GM04504 (cell line): ENCODE measurements at places on chromosomes 1 and 21.
A peak's percentile ranks its signal among the peaks of the same experiment; 100 is the strongest.

DNA sequence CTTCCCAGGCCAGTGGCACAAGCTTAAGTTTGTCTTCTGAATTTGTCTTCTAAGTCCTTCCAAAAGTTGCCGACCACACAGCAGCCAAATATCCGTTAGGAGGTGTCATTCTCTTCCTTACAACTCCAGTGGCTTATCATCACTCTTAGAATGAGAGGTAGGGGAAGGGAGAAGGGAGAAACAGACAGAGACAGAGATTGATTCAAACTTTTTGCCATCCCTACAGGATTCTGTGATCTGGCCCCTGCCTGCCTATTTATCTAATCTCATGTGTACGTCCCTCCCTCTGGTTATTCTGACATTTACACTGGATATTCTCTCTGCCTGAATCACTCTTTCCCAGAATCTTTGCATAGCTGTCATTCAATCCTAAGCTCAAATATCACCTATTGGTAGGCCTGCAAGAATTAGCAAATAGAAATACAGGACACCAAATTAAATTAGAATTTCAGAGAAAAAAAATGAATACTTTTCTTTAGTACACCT is 488 bp upstream of the GNL2 start:
- DNase-seq = no peak

GRCh38 chr1:29749024-29749945 is 513.0 kb downstream of the PTPRU start:
- no peak for DNase-seq

DNA sequence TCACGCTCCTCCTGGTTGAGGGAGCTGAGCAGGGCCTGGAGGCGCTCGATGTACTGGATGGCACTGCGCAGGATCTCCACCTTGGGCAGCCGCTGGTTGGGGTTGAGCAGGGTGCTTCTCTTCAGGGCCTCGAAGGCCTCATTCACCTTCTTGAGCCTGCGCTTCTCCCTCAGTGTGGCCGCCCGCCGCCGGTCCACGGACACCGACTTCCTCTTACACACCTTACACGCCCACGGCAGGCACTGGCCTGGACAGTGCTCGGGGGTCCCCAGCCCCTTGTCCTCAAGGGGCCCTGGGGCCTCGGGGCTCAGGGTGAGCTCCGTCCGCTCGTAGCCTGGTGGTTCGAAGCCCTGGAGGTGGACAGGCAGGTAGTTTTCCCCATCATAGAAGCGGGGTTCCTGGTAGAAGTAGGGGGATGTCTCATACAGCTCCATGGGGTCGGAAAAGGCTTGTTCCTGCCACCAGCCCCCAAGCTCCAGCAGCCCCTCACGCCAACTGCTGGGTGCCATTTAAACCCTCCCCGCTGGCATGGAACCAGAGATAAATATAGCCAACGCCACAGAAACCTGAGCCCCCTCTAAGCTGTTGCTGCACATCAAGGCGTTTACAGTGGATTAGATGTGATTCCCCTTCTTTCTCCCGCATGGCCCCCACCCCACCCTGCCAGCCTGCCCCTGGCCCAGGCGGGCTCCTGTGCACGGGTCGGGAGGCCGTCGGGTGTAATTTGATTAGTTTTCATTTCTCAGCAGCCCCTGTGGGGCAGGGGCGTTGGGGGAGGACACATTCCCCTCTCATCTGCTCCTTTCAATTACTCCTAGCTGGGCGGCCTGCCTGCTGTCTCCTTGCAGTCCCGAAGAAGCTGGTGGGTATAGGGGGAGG is at the start of gene MYOG:
Gene MYOG (minus strand): TSS at position 485 of the 879 bp plus-strand sequence. CDS start 51 bp downstream, at position 434.
- DNase-seq = no peak

GRCh38 chr1:15477646-15478212 is 1.8 kb downstream of the CELA2B start:
- DNase-seq = no peak

- DNase-seq = no peak
Observed at GRCh38 chr1:169044971-169045370, 61.5 kb upstream of the ATP1B1 start.

GRCh38 chr21:39346671-39347331 is 2.1 kb downstream of the HMGN1 start:
- DNase-seq = no peak

DNA sequence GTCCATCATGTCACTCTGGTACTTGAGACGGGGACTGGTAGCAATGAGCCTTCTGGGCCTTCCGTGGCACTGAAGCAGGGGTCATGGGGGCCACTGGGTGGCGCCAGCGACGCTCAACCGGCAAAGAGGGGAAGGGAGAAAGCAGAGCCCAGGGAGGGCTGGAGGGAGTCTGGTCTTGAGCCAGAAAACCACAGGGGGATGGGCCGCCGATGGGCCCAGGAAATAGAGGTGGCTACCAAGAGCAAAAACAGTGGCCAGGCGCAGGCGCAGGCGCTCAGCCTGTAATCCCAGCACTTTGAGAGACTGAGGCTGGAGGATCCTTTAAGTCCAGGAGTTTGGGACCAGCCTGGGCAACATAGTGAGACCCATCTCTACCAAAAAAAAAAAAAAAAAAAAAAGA is 21.8 kb downstream of the EXOC8 start:
- DNase-seq = no peak

DNA sequence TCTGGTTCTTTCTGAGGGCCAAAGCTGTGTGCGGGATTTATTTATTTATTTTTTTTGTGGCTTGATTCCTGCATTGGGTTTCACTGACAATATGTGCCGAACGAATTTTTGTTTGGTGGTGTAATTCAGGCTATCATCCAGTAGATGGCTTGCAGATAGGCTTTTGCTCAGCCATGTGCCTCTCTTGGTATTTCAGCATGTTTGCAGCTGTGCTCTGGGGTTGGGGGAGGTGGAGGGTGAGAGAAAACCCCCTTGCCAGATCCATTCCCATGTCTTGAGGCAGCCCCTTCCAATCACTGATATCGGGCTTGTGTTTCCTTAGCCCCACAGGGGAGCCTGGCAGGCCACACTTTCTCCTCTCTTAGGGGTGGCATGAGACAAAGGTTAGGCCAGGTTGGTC is 302.4 kb downstream of the PTGER3 start:
- no peak for DNase-seq

DNA sequence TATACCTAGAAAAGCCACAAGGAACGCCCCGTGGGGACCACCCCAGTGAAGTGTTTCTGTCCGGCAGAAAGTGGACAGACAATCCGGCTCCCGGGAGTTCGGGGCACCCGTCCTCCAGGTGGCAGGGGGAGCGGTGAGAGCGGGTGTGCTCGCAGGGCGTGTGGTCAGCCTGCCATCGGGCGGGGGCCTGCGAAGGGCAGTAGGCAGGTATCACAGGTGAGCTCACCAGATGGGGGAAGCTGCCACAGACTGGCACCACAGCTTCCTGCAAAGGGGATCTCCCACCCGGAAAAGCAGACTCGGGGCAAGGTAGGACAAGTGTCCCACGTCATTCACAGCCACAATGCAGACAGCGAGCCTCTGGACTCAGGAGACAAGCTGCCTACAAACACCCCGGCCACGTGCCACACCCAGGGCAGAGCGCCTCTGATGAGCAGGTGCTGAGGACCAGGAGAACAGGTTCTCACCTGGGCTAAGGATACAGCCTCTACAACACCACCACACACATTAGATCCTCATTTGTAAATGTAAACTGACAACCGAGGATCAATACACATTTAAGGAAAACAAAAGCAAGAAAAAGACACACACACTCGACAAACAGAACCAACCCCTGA is 36.4 kb downstream of the VPS26C start:
- DNase-seq = no peak

DNA sequence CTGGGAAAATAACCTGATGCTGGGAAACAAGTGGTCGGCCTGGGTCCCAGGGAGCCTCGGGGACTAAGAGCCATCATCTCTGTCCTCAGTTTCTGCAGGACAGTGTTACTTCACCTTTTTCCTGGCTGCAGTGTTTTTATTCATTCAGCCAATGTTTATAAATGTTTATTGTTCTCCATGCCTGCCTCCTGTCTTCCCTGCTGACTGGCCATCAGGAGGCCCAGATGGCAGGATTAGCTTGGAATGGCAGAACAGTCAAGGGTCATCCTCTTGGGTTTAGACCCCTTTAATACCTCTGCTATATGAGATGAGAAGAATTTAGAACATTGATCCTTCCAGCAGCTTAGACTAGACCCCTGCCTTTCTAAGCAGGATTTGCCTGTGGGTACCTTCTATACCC is 13.3 kb downstream of the MAPKAPK2 start:
- DNase-seq = no peak

- no peak for DNase-seq
Observed at GRCh38 chr1:117664314-117664713, 58.5 kb downstream of the TENT5C start.

DNA sequence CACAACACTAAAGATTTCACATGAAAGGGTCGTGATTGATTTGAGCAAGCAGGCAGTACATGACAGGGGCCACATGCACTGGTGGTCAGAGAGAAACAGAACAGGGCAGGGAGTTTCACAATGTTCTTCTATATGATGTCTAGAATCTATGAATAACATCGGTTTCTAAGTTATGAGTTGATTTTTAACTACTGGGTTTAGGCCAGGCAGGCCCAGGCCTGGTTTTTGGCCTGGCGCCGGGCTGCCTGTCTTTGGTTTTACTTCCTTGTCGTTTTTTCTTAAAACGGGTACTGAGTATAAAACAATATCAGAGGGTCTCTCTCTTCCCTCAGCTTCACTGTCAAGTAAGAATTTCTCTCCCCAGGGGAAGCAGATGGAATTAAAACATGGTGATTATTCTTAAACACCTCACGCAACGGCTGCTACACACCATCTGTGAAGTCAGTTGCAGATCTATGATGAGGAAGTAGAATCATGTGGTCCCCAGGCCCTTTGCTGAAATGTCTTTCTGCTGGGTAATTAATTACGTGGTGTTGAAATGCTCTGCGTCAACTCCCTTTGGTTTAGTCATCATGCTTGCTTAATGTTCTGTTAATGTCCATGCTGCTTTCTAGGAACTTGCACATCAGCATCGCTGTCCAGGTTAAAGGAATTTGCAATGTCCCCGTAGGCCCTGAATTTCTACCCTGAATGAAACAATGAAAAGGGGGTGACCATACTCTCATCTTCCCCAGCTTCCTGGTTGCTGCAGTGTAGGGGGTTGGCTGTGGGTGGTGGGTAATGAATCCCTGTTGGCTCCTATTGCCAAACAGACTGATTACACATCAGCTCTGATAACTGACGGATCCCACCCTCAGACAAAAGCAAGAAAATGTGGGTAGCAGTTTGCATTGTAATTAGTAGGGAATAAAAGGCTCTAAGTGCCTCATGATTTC is 70.3 kb downstream of the SERINC2 start:
- peak; percentile 95 for DNase-seq

GRCh38 chr1:65605621-65606020 is 185.2 kb downstream of the LEPR start:
- no peak for DNase-seq

DNA sequence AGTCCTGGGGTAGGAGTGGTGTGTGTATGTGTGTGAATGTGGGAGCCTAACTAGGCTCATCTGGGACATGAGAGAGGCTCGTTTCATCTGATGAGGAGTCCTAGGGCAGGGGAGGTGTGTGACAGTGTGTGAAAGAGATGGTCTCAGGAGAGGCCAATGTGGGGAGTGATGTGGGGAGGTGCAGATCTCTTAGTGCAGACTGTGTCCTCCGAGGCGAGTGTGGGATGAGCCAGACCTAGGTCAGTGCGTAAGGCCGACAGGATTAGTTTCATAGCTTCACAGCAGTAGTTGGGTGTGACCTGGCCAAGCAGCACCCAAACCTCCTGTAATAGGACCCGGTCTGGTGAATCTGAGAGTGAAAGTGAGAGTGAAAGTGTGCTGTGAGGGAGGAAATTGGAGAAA is 94.7 kb downstream of the LIPI start:
- no peak for DNase-seq

- DNase-seq = no peak
Observed at GRCh38 chr21:15749861-15750159, 20.0 kb downstream of the USP25 start.

GRCh38 chr1:223242971-223243370 is 99.9 kb upstream of the TLR5 start:
- no peak for DNase-seq

DNA sequence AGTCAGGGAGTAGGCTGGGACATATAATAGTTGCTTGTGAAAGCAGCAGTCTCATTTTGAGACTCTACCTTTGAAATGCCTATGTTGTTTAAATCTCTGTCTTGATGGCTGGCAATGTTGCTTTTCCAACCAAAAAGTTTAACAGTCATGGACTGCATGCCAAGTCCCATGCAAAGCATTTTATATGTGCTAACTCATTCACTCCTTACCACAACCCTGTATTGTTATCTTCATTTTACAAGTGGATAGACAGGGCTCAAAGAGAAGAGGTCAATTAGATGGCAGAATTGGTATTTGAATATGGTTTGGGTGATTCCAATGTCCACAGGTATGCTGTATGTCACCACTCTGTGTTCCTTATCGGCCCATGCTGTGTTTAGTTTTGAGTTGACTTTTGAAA is 331.4 kb upstream of the USP24 start:
- DNase-seq = no peak

DNA sequence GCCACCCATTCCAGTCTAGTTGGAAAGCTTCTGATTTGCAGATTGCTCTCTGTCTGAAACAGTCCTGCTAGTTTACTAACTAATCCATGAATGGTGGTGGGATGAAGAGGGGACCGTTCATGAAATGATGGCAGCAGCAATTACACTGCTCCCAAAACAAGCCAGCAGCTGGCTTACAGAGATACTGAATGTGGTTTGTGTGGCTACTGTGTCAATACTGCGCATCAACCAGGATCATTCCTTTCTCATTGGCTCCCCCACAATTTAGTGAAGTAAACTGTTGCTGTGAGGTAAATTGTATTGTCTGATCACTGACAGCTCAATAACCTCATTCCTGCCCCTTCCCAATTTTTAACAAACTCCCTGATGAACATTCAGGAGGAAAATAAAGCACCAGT is 191.3 kb upstream of the LMO4 start:
- no peak for DNase-seq

GRCh38 chr21:16596369-16596768 is 866.6 kb downstream of the USP25 start:
- no peak for DNase-seq

DNA sequence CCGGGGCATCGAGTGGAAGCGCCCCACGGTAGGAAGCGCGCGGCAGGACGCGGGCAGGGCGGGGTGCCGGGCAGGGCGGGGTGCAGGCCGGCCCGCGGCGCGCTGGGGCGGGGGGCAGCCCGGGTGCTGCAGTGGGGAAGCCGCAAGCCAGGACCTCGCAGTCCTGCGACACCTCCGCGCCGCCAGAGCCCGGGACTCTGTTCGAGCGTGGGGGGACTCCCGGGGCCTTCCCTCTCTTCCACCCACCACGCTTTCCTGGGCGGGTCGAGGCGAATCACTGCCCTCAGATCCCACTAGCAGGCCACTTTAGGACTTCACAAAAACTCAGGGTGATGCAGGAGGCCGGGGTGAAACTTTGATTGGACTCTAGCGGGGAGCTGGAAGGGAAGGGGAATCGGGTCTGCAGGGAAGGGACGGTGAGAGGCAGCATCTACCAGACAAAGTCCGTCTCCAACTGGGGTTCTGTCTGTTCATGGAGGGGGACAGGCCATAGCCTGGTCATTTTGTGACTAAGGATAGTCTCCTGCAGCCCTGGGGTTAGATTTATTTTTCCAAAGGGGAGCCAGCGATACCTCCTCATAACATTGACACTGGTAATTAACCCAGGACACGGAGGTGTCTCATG is 623 bp downstream of the CAPN2 start:
- no peak for DNase-seq

- DNase-seq = no peak
Observed at GRCh38 chr1:118116909-118117308, 68.1 kb downstream of the SPAG17 start.

- no peak for DNase-seq
Observed at GRCh38 chr1:203676455-203676854, 49.8 kb downstream of the ATP2B4 start.

GRCh38 chr1:207155028-207155427 is 51.0 kb downstream of the C4BPA start:
- no peak for DNase-seq

- DNase-seq = no peak
Observed at GRCh38 chr1:10708757-10709156, 87.7 kb downstream of the CASZ1 start.
